ENCODE measurements at places on chromosomes 6 and 20.

GRCh38 chr6:34947561-34947960, 58.5 kb downstream of the ANKS1A start:
- DNase-seq = no peak

DNA sequence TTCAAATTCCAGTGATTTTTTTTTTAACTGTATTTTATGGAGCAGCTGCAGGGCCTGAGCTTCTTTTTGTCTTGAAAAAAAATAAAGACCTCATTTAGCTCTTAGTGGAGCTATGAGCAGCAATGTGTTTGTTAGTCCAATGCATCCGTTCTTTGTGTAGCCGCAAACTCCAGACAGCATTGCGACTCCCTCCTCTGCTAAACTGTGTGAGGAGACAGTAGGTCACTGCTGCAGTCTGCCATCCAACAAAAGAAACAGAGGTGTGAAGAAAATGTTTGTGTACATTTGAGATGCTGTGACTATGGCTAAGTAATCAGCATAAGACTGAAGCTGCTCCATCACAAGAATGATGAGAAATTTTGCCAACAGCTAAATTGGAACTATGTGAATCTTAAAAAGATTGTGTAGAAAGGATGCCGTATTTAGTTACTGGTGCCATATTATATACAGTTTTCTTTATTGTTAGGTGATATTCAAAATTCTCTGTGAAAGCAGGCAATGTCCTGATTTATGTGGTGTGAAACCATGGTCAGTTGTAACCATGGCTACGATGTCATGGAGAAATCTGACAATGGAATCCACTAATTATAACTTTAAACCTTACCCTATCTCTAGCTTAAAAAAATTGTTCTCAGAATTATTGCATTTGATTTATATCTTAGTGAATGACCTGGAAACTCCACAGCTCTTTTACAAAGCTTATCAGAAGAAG, 428.8 kb upstream of the EPHA7 start:
- no peak for DNase-seq

DNA sequence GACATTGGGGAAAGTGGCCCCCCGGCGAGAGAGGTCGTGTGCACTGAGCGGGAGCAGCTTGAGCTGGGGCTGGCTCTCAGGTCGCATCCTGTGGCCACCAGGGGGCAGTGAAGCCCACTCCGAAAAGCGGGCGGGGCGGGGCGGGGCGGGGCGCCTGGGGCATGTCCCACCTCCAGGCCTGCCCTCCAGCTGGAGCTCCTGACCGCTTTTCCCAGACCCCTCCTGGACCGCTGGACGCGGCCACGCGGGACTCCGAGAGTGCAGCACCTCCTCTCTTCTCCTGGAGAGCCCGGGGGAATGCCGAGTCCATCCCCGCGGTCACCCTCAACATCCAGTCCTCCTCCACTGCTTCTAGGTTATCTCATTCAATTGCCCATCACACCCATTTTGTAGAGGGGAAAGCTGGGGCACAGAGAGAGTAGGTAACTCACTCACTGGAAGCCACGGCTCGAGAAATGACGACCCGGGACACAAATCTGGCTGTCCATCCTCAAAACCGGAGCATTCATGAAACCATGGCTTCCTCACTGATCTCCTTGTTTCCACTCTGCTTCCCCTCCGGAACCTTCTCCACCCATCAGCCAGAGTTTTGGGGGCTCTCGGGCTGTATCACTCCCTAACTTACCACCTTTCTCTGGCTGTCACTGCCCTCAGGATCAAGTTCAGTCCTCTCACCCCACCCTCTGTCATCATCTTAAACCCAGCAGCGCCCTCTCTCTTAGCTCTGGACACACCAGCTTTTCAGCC, 24.1 kb downstream of the COX4I2 start:
- no peak for DNase-seq

GRCh38 chr20:30412972-30413371, 844.5 kb upstream of the DEFB115 start:
- DNase-seq = no peak

- no peak for DNase-seq
Observed at GRCh38 chr6:7338031-7338430, 25.0 kb upstream of the SSR1 start.
